Left renal cortex interstitium (tissue), 4 donors: ENCODE measurements at places on chromosomes 2 and 18. TPM values are rescaled to one million over a fixed set of nuclear protein-coding genes. Genes with fewer than 3 reads are reported as not detected.

GRCh38 chr2:223930103-223930976 is 14.8 kb downstream of the WDFY1 start:
- no peak for DNase-seq

DNA sequence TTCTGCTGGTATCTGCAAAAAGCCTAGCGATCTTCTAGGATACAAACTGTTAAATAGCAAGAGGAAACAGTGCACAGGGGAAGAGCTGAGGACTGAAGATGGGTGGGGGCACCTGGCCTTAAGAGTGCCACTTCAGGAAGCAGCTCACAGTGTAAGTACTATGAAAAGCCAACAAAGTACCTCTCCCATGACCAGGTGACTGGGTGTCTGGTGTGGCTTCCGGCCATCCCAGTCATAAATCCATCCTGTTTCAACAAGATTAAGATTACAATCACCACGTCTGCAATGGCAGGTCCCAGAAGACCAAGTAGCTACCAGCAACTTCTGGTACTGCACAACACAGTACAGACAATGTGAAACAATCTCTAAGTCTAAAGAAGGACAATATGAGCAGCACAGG is 15.9 kb downstream of the ERFE start:
- no peak for DNase-seq

DNA sequence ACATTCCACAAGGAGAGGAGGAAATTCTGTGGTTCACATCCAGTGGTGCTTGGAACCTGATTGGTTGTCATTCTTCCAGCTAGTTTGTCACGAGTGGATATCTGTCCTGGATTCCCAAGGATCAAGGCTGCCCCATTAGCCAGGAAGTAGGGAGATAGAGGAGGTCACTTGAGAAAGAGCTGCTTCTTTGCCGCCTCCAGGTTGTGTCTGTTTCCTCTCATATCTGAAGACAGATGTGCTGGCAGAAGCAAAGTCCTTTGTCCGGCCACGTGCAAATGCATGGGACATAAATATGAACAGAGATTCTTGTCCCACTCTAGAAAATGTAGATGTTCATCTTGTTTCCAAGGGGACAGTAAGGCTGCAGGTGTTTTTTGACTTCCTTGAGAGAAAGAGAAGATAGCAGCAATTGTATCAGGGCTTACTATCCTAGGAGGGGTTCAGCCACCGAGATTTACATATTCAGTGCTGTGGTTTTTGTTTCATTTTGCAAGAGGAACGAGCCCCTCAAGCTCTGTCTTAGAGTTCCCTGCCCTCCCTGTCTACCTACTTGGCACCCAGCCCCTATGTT is 174.4 kb downstream of the RPIA start:
- no peak for DNase-seq

GRCh38 chr18:3044931-3045698 is 32.2 kb upstream of the LPIN2 start:
- no peak for DNase-seq

DNA sequence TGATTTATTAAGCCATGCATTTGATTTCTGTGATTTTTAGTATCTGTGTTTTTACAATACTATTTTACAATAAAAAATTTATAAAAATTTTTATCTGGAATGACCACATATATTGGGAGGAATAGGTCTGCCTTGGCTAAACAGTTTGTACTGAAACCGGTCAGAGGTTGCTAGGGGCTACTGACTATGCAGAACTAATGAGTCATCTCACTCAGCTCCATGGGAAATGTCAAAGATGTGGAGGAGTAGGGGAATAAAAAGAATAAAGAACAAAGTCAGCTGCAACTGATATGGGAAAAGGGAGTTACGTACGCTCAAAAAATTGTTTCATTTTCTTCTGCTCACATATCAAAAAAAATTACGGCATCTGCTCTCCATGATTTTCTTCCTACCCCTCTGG is 8.6 kb upstream of the TMEM163 start:
- no peak for DNase-seq

DNA sequence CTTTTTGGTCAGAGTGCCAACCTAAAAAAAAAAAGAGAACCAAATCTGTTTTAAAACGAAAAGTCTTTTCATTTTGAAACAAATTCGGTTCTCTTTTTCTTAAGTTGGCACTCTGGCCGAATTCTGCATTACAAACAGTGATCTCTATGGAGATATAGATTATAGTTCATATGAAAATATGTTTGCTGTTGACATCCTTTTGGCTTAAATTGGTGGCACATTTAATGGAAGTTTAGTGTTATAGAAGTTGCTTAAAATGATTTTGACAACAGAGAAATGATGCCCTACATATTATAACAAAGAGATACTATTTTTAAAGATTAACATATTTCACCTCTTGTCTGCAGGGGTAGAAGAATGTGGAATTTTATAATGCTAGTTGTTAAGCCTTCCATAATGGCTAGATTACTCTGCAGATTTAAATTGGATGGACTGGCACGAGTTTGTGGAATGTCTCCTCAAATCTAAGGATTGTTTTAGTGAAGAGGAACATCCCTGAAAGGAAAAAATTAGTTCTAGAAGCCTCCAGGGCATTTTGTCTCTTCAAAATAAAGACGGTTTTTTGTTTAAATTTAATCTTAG is 222.9 kb upstream of the CDH2 start:
- no peak for DNase-seq

DNA sequence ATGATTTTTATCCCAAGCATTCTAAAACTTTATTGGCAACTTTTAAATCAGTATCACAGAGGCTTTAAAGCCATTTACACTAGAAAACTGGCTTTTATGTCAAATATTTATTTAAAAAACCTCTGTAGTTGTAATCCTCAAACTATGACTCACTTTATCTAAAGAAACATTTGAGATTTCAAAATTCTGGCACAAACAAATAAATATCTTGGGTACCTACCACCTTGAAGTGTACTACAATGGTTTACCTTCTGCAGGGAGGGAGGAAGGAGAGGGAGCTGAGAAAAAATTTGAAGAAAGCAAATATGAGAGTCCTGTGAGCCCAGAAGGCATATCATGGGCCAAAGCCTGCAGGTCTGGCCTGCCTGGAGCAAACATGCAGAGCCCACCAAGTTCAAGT is 155.6 kb downstream of the NCKAP5 start:
- no peak for DNase-seq

DNA sequence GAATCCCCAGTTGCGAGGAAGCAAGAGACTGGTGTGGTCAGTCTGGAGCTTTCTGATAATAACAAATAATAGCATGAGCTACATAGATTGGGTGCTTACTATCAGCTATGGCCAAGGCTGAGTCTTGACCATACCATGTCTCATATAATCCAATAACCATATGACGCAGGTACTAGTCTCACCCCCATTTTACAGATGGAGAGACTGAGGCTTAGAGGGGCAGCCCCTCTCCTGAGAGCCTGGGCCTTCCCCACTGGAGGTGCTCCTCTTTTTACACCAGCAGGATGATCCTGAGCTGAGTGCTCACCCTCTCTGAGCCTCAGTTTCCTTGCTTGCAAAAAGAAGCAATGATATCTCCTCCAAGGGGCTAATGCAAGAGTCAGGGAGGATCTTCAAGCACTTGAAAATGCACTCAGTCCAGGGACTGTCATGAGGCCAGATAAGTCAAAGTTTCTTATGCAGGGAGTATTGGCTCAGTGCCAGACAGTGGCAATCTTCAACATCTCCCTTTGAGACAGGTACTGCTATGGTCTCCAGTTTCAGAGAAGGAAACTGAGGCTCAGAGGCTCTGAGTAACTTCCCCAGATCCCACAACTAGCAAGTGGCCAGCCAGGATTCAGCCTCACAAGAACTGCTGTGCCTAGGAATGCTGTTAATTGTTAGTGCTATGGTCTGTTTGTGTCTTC is 149.7 kb downstream of the TFCP2L1 start:
- DNase-seq, result no peak

GRCh38 chr2:175175896-175176295 is 5.6 kb downstream of the ATP5MC3 start:
- DNase-seq, result no peak

GRCh38 chr2:142843731-142844130 is 33.7 kb upstream of the KYNU start:
- no peak for DNase-seq

- peak; percentile 41 for DNase-seq
Measured at GRCh38 chr2:39497082-39497801, 60.2 kb upstream of the MAP4K3 start.

DNA sequence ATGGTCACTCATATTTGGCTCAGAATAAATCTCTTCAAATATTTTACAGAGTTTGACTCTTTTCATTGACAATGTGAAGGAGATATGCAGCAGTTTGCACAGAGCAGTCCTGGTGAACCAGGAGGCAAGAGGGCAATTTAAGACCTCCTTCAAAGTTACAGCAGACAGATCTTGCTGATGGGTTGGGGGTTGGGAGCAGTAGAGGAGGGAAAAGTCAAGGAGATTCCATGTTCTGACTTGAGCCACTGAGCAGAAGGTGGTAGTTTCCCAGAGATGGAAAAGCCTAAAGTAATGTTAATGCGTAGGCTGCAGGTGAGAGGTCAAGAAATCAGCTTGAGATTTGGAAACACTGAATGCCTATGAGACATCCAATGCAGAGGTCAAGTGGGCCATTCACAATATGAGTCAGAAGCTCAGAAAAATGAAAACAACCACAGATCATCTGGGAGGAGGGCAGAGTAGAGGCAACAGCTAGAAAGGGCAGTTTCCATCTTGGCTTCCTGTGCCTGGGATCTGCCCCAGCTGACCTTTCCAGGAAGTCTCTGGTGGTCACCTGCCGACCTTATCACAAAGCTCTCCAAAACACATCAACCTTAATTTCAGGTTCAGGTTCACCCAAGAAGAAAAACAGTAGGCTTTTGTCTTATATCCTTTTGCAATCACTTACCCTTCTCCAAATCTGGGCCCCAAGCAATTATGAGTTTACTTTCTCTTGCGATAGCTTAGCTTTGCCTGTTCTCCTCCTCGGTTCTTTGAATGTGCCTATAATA is 197.5 kb upstream of the ARL4C start:
- DNase-seq, result no peak

DNA sequence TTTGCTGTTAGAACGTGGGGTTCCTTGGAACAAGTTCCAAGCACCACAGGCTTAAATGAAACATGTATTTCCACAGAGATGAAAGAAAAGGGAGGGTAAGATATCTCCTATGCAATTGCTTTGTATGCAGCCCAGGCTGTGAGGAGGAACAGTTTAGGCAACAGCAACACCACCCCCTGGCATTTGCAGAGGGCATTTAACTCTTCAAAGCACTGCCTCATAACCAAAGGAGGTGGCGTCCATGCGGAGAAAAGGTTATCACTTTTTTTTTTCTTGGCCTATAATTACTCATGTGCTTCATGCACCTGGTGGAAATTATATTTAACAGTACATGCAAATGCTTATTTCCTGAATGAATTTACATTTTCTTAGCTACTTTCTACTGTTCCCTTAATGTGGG is 286.0 kb downstream of the LPIN1 start:
- no peak for DNase-seq

DNA sequence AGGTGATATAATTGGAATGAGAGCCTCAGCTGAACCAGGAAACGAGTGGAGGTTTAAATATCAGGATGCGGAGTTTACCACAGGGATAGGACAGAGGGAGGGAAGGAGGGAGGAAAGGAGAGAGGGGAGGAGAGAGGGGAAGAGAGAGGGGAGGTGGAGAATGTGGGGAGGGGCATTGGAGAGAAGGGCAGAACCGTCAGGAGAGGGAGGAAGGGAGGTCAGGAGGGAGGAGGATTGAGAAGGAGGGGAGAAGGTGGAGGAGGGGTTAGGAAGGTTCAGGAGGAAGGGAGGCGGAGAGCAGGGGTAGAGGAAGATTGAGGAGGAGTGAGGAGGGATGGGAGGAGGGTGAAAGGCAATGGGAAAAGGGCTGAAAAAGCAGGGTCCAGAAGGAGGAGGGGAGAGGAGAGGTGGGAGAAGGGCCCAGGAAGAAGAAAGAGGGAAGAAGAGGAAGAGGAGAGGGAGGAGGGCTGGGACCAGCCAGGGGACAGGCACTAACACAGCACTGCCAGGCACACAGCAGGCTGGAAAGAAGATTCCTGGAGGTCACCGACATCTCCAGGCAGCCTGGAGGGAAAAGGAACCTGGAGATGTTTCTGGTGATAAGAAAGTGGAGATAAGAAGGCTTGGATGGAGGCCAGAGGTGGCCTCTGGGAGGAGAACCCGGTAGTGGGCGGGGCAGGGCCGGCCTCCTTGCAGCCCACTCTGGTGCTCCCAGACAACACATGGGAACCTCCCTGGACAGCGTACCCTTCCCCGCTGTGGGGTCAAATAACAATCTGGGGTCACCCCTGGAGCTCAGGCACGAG is 176.7 kb upstream of the SMAD2 start:
- DNase-seq, result no peak

DNA sequence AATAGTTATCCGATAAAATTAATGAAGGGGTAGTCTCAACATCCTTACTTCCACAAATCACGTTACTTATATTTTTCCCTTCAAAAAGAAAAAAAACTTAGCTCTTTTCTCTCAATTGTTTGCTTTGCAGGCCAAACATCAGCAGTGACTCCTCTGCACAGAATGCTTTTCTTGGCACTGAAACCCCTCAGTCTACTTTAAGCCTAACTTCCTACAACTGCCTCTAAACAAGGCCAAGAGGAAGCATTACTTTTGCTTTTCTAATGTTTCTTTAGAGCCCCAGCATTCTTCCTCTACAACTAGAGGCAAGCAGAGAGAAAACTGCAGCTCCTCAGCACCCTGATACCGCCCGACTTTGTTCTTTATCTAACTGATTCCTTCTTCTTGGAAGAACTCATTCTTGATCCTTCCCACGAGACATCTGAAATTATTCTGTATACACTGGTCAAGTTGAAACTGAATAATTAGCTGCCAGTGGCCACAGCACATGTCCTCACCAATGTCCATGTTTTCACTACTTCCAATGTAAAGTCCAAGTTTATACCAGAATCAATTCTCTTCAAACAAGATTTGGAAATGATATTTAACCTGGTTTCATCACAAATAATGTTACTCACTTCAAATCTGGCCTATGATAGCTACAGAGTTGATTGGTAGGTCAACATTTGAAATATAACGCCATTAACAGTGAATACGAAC is 55.3 kb downstream of the DTNB start:
- no peak for DNase-seq

- DNase-seq, result no peak
Measured at GRCh38 chr18:8242151-8242696, 367.0 kb upstream of the RAB12 start.

DNA sequence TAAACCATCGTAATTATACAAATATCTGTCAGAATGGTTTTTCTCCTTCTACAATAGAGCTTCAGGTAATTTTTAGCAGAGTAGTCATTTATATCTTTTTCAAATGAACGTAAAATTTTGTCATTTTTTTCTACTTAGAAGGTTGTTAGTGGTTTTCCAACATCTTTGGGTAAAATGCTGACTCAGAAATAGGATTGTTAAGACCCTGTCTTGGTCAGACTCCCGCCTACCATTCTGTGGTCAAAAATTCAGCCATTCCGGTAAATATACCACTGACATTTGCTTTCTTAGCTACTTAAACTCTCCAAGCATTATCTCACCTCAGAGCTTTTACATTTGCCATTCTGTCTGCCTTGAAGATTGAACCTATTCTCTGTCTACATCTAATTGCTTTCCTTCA is 154.1 kb upstream of the CDH19 start:
- no peak for DNase-seq

- DNase-seq, result no peak
Measured at GRCh38 chr2:232875256-232876121, 5.4 kb downstream of the SNORC start.

Gene IL1RL2
- 1.2 TPM for polyA plus RNA-seq

Gene XDH
- 0.06 TPM for polyA plus RNA-seq

Gene SCN2A
- 2.6 TPM for polyA plus RNA-seq

Gene FBXO48
- polyA plus RNA-seq, result 2.3 TPM

Gene PPP1R1C
- polyA plus RNA-seq, result 1.7 TPM

Gene ABCB11
- 0.27 TPM for polyA plus RNA-seq

Gene RIT2
- not detected for polyA plus RNA-seq

Gene CCDC121
- polyA plus RNA-seq, result 14.7 TPM

Gene SPATA3
- not detected for polyA plus RNA-seq

Gene OSR1
- 7.6 TPM for polyA plus RNA-seq

Gene MOGAT1
- not detected for polyA plus RNA-seq

Gene IL36A
- polyA plus RNA-seq, result not detected

Gene LDLRAD4
- 12.7 TPM for polyA plus RNA-seq
